Fibroblast of lung (primary cell): ENCODE measurements at places on chromosomes 3 and 15.

DNA sequence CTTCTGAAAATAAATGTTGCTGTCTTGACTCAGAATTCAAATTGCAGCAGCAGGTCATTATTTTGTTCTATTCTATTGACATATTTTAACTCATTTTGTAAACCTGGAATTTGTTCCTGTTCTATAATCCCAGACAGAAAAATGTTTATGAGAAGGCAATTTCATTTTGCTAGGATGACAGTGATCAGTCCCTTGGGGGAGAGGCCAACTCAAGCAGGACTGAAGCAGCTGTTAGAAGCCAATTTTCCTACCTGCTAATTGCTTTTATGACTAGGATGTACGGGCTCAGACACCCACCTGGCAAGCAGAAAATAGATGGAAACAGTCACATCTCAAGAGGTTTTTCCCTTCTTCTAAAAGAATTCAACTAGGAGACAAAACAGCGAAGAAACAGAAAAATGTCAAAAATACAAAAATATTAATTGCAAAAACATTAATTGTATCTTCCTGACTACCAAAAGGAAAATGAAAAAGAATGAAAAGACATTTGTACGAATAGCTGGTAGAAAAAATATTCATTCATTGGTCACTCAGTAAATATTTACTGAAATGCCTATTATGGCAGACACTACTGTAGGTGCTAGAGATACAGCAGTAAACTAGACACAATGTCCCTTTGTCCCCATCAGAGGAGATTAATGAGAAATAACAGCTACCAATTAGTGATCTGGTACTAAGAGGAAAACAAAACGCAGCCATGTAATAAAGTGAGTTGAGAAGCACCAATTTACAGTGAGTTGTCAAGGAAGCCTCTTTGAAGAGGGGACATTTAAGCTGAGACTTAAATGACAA lies 73.5 kb downstream of the PEAK1 start:
- DNase-seq: no peak

- DNase-seq: no peak
These were observed 23.1 kb downstream of the TNK2 start for GRCh38 chr3:195885036-195885891.

GRCh38 chr3:86978111-86978551 lies 12.8 kb downstream of the VGLL3 start:
- peak; percentile 37 for DNase-seq

DNA sequence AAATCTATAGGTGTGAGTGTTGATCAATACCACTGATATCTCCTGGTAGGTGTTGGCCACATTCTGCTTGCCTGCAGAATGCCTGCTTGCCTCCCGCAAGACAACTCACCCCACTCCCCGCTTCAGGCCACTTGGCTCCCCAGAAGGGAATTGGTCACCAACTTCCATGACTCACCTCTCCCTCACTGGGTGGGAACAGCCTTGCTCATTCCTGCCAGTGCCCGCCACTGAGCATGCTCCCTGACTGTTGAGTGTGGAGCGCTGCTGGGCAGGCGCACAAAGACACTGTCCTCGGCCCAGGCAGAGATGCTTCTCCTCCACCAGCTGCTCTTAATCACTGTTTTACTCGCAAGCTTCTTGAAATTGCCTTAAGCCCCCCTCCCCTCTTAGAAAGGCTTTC lies 57.3 kb upstream of the PPP2R3A start:
- peak; percentile 35 for DNase-seq

- no peak for DNase-seq
These were observed 7.0 kb downstream of the GPR160 start for GRCh38 chr3:170044795-170045244.

- peak; percentile 84 for DNase-seq
These were observed 1.4 kb upstream of the PARP14 start for GRCh38 chr3:122679085-122679881.

GRCh38 chr15:74858369-74858740 lies 14.8 kb downstream of the SCAMP2 start:
- DNase-seq: no peak

DNA sequence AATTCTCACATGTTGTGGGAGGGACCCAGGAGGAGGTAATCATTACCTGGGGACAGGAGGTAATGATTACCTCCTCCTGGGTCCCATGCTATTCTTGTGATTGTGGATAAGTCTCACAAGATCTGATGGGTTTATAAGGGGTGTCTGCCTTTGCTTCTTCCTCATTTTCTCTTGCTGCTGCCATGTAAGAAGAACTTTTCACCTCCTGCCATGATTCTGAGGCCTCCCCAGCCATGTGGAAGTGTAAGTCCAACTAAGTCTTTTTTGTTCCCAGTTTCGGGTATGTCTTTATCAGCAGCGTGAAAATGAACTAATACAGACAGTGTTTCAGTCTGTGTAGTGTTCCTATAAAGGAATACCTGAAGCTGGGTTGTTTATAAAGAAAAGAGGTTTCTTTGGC lies 13.1 kb upstream of the KCTD6 start:
- no peak for DNase-seq

GRCh38 chr15:81642451-81642990 lies 268.5 kb upstream of the TMC3 start:
- peak; percentile 13 for DNase-seq

DNA sequence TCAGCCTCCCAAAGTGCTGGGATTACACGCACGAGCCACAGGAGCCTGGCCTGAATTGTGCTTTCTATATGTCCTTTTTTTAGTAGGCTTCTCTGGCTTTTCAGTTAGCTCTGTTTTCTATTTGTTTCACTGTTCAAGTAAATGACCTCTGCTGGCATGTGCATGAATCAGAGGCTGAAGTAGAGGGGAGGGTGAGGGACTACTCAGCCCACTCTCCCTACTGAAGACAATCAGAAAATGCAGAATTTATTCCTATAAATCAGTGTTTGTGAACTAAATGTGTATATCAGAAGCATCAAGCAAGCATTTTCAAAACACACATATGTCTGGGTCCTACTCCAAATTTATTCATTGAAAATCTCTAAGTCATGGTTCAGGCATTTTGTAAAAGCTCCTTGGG lies 45.0 kb downstream of the ZMAT3 start:
- peak; percentile 68 for DNase-seq

- no peak for DNase-seq
These were observed 499.4 kb downstream of the ROBO1 start for GRCh38 chr3:79268422-79268821.

DNA sequence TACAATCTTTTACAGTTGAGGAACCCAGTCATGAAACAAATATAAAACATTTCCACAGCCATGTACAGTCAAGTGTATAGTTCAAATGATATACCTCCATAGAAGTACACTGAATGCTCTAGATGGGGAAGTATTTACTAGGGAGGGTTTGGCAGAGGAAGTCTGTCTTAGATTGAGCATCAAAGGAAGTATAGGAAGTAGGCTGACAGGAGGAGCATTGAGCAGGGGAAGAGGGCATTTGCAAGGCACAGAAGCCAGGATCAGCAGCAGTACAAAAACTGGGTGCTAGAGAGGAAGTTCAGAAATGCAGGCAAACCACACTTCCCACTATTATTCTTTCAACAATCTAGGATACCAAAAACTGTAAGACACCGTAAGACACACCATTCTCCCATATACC lies 122.6 kb downstream of the ANO10 start:
- DNase-seq: no peak

- DNase-seq: peak; percentile 47
These were observed 203.9 kb downstream of the VGLL3 start for GRCh38 chr3:86787091-86787490.

DNA sequence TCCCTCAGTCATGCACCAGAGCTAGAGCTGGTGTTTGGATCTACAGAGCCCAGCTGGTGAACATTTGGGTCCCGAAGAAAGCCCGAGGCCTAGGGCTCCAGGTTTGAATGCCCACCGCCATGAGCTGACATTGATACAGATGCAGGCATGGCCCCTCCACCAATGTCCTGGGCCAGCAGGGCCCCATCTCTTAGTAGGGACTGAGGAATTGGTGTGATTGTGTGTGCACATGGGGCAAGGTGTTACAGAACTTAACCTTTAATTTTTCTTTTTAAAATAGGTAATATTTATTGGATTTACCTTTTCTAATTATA lies 11.0 kb downstream of the PODXL2 start:
- no peak for DNase-seq

GRCh38 chr3:48086705-48087104 lies 70.5 kb upstream of the MAP4 start:
- peak; percentile 79 for DNase-seq

GRCh38 chr3:167078070-167078622 lies 302.0 kb downstream of the ZBBX start:
- DNase-seq: no peak

DNA sequence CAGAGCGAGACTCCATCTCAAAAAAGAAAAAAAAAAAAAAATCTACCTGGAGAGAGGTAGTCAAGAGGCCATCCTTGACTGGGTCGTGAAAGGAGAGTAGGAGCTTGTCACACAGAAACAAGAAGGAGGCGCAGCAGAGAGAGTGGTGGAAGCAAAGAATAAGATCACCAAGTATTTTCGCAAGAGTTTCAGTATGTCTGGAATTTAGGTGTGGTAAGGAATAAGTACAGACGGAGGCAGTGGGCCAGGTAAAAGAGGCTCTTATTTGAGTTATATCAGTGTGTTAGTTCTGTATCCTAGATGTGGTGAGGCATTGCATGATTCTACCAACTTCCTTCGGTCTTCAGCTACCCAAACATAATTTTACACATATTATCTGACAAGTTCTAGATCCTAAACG lies 14.6 kb upstream of the ATP10A start:
- DNase-seq: no peak

- DNase-seq: no peak
These were observed 541.3 kb downstream of the FGF12 start for GRCh38 chr3:192186045-192186444.

DNA sequence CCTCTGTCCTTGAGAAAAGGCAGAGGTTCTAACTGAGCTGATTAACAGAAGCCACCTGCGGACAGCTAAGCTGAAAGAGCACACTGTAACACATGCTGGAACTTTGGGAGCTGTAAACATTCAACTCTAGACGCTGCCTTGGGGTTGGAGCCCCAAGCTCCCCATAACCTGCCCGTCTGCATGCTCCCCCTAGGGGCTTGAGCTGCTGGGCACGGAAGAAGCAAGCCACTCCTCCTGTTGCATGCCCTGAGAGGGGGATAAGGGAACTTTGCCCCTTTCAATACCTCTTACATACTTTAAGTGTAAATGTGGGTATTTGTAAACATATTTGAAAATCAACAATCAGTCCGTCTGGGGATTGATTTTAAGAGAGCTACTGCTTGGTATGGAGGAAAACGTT lies 188.4 kb downstream of the ADAMTSL3 start:
- DNase-seq: no peak

GRCh38 chr15:95018888-95019545 lies 787.7 kb downstream of the MCTP2 start:
- DNase-seq: peak; percentile 92

GRCh38 chr3:195700319-195700718 lies 20.5 kb upstream of the MUC20 start:
- no peak for DNase-seq

DNA sequence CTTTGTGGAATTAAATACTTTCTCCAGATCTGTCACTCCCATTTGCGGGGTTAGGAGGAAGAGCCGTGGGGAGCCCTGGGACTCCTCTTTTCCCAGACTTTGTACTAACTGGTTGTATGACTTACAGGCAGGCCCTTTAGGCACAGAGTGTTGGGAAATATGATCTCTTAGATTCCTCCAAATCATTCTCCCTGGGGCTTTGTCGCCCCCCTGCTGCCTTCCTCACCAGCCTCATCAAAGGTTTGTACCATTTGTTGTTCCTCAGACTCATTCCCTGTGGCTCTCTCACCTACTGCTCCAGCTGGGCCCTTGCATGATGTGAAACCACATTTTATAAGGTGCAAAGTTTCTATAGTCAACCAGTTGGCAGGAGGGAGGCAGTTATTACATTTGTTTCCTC lies 56.4 kb downstream of the CRYGS start:
- no peak for DNase-seq

DNA sequence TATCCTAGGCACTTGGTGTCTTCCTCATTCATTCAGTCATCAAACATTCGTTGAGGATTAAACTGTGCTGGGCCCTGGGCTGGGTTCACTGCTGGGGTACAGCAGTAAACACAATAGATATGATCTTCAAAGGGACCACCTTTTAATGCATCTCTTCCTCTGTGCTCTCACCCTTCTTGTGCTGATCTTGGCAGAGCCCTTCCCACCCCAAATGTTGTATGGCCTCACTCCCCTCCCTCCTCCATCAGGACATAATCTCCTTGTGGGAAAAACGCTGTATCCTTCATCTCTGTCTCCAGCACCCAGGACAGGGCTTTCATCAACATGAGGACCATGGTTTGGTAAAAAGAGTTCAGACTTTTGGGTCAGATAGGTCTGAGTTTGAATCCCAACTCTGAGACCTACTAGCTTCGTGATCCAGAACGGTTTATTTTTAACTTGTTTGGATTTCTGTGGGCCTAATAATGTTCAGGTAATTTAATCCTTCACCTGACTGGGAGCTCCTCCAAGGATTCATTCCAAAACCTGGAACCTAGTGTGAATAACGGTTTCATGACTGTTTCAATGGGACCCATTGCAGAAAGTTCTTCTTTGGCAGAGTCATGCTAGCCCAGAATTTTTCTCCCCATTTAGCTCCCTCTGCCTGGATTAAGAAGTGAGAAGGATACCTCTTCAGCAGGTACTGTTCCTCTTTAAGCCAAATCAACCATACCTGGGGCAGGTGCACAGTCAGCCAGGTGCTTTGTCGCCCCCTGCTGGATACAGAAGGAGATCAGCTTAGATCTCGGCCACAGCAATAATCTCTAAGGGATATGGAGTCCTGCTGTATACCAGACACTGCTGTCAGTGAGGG lies 5.2 kb upstream of the WNT7A start:
- no peak for DNase-seq

DNA sequence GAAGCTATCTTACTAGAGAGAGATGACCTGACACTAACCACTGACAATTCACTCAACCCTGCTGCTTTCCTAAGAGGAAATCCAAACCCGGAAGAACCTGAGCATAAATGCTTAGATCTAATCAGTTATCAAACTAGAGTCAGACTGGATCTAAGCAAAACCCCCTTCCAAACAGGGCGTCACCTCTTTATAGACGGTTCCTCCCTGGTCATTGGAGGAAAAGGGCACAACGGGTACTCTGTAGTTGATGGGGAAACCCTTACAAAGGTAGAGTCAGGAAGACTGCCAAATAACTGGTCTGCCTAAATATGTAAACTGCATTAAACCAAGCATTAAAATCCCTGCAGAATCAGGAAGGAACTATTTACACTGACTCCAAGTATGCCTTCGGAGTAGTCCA lies 41.3 kb upstream of the FSTL1 start:
- no peak for DNase-seq

GRCh38 chr3:100396967-100397366 lies 3.9 kb downstream of the TOMM70 start:
- DNase-seq: no peak
